Heart left ventricle (tissue), 16 donors: ENCODE measurements at places on chromosomes 13 and 19. TPM values are rescaled to one million over a fixed set of nuclear protein-coding genes. Genes with fewer than 3 reads are reported as not detected.

Gene ATP4A
- total RNA-seq: not detected

Gene FBXO46
- 9.1 TPM for total RNA-seq

- H3K4me3 ChIP-seq: no peak overlapping the region
- H3K36me3 ChIP-seq: no peaks in the 10 kb centered on the region
- no peak for DNase-seq
- no peaks in the 10 kb centered on the region for H3K4me1 ChIP-seq
- H3K27me3 ChIP-seq: no peaks in the 10 kb centered on the region
- H3K27ac ChIP-seq: no peak overlapping the region
Observed at GRCh38 chr13:77811381-77811780, 107.2 kb downstream of the EDNRB start.

- peaks cover 7% of the 10 kb centered on the region for H3K4me1 ChIP-seq
- H3K36me3 ChIP-seq: no peaks in the 10 kb centered on the region
- H3K27ac ChIP-seq: peak overlapping the region; percentile 87
Observed at GRCh38 chr13:21075011-21075378, 13.6 kb upstream of the LATS2 start.

GRCh38 chr13:36431204-36432105 is 840 bp upstream of the CCNA1 start:
- peaks cover 12% of the 10 kb centered on the region for H3K27me3 ChIP-seq
- H3K4me1 ChIP-seq: peaks cover 26% of the 10 kb centered on the region
- H3K36me3 ChIP-seq: no peaks in the 10 kb centered on the region
- DNase-seq: no peak
- peak overlapping the region; percentile 58 for H3K4me3 ChIP-seq
- H3K27ac ChIP-seq: no peak overlapping the region
